Activated CD4-positive, alpha-beta T cell treated with anti-CD3 and anti-CD28 coated beads for 4 hours (primary cell): ENCODE measurements at places on chromosomes 4 and X.

DNA sequence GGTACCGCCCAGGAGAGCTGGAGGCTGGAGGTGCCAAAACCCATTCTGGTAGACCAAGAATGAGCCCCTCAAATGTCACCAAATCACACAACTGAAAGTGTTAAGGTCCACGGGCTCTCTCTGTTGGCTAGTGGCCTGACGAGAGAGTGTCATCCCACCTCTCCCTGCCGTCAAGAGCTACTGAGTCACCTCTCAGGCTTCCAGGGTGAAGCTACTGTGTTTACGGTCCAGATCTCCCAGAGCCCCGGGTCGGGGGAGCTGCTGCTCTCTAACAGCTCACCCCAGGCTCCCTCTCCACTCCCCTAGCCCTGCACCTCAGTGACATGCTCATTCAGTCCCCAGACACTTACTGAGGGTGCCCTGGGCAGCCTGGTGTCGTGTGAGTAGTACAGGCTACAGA is 59.2 kb downstream of the ADGRG2 start:
- no peak for DNase-seq

GRCh38 chr4:48074657-48075056 is 58.1 kb downstream of the NIPAL1 start:
- no peak for DNase-seq

DNA sequence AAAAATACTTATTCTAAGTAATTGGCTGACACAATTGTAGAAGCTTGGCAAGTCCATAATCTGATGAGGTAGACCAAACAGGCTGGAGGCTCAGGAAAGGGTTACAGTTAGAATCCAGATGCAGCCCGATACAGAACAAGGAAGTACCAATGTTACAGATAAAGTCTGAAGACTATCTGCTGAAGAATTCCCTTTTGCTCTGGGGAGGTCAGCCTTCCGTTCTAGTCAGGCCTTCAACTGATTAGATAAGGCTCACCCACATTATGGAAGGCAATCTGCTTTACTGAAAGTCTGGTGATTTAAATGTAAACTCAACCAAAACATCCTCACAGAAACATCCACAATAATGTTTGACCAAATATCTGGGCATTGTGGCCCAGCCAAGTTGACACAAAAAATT is 7.4 kb upstream of the DYNLT3 start:
- DNase-seq = no peak

DNA sequence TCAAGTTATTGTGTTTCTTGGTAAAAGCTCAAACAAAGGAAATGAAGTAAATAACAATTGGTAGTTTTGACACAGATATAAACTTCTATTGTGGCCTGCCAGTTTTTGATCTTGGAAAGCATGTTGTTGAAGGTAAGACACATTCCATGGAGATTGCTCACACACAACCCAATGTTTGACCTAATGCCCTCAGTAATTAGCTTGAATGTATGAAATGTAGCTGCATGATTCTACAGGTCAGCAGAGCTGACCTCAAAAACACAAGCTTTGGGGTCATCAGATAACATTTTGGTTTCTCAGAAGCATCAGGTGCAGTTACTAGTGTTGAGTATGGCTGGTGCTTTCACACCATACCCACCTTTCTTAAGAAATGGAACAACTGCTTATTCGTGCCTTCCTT is 16.5 kb downstream of the GPR173 start:
- DNase-seq = no peak

GRCh38 chr4:10673817-10674369 is 10.7 kb downstream of the CLNK start:
- no peak for DNase-seq

GRCh38 chrX:53160297-53160983 is 64.6 kb downstream of the KDM5C start:
- DNase-seq = no peak

DNA sequence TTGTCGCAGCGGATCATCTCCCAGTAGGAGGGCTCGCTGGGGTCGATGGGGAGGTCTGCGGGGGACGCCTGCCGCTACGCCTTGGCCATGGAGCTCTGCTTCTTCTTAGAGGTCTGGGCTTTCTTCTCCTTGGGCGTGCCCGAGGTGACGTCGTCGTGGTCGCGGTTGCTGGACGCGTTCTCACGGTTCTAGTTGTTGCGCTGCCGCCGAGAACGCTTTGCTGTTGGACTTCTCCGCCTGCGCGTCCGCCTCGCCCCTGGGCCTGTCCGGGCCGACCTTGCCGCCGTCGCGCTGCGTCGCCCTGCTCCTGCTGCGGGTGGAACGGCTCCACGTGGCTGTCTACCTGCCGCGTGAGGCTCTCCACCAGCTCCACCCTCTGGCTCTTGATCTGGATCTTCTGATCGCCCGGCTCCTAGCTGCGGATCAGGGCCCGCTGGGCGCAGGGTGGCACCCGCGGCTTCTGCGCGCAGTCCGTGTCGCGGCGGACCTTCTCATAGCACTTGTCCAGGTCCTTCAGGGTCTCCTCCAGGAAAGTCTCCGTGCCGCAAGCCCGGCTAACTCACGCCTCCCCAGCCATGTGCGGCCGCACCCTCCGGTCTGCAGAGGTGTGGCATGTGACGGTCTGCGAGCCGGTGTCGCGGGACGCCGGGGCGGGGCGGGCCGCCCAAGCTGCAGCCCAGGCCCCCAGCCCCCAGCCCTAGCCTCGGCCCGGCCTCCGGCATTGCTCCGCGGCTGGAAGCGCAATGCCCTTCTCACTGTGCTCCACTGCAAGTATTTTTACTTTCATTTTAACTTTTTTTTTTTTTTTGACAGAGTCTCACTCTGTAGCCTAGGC is 40.5 kb upstream of the OGT start:
- peak; percentile 38 for DNase-seq

GRCh38 chr4:80492761-80493160 is 157.2 kb downstream of the CFAP299 start:
- peak; percentile 24 for DNase-seq

DNA sequence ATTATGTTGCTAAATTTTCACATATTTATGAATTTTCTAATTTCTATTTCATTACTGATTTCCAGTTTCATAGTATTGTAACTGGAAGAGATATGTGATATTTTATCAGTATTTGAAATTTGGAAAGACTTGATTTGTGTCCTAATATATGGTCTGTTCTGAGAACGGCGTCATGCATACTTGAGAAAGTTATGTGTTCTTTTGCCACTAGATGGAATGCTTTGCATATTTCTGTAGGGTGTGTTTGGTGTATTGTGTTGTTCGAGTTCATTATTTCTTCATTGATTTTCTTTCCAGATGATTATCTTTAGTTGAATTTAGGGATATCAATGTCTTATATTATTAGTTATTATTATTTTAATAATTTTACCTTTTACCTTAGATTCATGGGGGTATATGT is 110.6 kb upstream of the ITM2A start:
- DNase-seq = no peak

GRCh38 chrX:41779941-41780340 is 56.0 kb downstream of the GPR82 start:
- DNase-seq = no peak

- DNase-seq = no peak
Observed at GRCh38 chr4:89992744-89993143, 98.1 kb downstream of the MMRN1 start.

GRCh38 chrX:136646602-136647239 is 1.2 kb upstream of the CD40LG start:
- DNase-seq = peak; percentile 60

DNA sequence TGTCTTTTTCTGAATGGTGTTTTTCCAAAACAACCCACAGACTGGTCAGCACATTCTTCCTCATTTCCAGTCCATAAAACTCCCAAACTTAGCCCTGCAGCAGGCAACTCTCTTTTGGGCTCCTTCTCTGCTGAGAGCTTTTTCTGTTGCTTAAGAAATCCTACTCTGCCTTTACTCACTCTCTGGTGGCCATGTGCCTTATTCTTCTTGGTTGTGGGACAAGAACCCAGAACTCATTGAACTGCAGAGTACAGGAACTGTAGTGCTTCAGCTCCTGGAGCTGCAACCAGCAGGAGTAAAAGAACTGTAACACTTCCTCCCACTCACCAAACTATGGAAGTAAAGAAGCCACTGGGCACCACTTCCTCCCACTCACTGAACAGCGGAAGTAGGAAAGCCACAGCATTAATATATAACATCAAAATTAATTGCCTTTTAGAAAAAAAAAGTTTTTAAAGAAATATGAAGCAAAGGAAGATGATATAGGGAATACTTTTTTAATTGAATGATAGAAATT is 864.1 kb upstream of the PCDH10 start:
- DNase-seq = no peak

GRCh38 chr4:89434364-89434988 is 126.9 kb upstream of the GPRIN3 start:
- DNase-seq = no peak

DNA sequence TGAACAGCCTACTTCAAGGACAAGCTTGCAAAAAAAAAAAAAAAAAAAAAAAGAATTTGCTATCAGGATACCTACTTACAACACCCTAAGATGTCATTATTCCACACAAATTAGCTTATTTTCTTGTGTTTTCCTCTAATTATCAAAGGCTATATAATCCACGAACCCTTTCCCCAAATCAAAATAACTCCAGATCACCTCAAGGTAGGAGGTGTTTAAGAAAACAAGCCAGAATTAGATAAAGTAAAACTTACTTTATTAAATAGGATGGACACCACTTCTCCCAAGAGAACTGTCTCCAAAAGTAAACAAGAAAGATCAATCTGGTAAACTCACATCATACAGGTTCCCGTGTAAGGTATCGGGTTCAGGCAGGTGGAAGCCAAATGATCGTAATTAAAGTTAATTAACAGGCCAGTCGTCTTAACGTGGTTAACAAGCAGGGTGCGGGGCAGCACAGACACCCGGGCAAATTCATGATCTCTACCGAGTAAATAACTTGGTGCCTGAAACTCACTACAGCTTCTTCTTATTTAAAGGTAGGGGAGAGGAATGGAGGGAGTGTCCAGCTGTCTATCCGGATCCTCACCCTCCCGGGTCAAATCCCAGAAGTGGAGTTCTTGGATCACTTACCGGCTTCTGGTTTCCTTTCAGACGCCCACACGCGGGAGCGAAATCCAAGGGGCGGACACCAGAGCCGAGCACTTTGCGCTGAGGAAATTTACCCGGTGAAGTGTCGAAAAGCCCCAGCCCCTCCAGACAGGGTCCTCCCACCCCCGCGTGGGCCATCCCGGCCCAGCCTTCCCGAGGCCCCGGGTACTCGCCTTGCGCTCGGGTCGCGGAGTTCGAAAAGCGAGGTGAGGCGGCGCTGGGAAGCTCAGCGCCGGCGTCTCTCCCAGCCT is 708 bp downstream of the ARAP2 start:
- peak; percentile 52 for DNase-seq

- no peak for DNase-seq
Observed at GRCh38 chrX:31981546-31982062, 909.8 kb upstream of the FTHL17 start.

GRCh38 chrX:150324035-150324728 is 38.9 kb upstream of the MAMLD1 start:
- no peak for DNase-seq

- no peak for DNase-seq
Observed at GRCh38 chr4:38024206-38024509, 64.0 kb downstream of the PTTG2 start.

GRCh38 chr4:152938237-152938947 is 2.3 kb downstream of the FHDC1 start:
- no peak for DNase-seq

DNA sequence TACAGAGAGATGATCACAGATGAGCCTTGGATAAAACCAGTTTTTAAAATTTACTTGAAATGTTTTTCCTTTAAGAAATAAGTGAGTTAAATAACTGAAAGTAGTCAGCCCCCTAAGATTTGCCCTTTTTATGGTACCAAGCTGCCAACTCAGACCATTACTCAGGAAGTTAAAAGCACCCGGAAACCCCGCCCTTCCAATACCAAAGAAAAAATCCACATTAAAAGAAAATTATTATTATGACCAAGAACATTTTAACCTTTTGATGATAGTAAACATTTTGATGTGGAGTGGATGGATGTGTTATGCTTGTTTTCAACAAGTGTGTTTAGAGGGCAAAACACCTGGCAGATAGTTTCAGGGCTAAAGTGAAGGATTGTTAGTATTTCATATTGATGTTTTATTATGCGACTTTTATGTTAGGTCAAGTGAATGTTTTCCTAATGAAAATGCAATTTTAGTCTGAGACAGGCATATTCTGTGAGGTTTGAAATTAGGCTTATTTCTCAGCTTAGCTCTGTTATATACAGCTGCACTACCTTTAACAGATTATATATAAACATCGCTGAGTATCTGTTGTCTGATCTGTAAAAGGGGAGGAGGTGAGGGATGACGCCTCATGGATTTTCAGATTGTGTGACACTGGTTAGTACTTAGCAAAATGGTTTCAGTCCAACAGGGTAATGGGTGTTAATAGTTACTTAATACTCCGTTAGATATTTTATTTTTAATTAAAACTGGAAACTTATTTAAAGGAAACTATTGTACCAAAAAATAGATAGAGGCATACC is 89.0 kb downstream of the KDM6A start:
- DNase-seq = peak; percentile 1

GRCh38 chr4:2451821-2452785 is 16.8 kb upstream of the RNF4 start:
- no peak for DNase-seq

DNA sequence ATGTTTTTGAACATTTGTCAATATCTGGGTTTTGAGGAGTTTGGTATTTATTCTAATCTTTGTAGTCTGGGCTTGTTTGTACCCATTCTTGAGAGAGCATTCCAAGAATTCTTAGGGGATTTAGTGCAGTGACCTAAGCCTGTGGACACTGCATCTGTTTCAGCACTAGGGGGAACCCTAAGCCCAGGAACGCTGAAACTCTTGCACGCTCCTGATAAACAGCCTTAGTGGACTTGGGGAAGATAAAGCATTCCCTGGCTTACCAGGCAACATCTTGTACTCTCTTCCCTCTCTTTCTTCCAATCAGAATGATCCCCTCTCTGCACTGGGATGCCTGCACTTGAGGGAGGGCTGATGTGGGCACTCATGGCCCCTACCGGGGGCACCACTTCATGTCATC is 654.9 kb upstream of the HTR2C start:
- no peak for DNase-seq

DNA sequence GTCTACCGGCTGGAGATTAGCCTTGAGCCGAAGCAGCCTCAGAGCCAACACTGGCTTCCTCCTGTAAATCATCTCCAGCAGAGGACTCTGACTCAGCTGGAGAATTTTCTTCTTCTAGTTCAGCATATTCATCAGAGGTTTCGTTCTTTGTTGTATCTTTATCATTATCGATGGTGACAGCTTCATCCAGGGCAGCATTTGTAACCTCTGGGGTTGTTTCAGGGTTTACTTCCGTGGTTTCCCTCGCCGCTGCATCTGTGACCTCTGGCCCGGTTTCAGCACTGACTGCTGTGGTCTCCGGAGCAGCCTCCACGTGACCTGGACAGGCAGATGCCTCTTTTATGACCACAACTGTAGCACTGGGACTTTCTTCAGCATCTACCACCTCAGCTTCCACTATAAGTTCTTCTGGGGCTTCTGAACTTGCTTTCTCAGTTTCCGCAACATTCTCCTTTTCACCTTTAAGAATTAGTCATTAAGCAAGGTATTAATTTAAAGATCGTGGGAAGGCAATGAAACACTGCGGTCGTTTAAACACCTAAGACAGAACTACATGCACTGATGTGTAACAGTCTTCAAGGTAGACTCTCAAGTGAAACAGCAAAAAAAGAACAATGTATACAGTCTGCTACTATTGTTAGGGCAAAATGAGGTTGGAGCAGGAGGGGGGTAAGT is 13.3 kb downstream of the MGARP start:
- DNase-seq = peak; percentile 37

- DNase-seq = no peak
Observed at GRCh38 chr4:93829820-93830687, 1.5 kb downstream of the ATOH1 start.
